ENCODE measurements at places on chromosomes 7 and 10.

GRCh38 chr7:41685684-41686083 lies 17.2 kb downstream of the INHBA start:
- no peak for DNase-seq

DNA sequence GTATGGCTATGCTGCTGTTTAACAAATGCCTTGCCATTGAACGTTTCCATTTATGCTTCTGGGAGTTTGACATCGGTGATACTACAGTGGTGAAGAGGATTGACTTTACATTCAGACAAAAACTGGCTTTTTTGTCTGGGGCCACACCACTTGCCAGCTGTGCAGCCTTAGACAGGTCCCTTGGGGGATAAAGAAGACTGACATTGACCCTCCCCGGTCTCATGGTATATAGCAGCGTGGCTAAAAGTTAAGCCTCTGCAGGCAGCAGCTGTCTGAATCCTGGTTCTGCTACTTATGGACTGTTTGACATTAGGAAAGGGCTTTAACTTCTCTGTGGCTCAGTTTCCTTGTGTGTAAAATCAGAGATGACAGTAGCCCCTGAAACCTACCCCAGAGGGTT lies 42.0 kb upstream of the PTF1A start:
- no peak for DNase-seq

DNA sequence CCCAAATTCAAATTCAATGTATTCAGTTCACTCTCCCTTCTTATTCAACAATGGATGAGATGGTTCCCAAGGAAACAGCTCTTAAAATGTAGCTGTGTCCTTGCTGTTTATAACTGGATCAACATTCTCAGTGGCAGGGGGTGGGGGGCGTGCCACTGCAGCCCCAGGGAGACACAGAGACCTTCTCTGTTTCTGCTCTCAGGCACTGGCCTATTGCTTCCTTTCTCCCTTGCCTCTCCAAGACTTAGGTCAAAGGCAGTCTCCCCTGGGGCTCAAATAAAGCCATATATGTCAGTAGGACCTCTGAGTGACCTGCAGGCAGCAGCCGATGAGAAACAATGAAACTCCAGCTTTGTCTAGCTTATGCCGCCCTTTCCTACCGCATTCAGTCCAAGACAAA lies 20.7 kb downstream of the VSTM4 start:
- DNase-seq: no peak

DNA sequence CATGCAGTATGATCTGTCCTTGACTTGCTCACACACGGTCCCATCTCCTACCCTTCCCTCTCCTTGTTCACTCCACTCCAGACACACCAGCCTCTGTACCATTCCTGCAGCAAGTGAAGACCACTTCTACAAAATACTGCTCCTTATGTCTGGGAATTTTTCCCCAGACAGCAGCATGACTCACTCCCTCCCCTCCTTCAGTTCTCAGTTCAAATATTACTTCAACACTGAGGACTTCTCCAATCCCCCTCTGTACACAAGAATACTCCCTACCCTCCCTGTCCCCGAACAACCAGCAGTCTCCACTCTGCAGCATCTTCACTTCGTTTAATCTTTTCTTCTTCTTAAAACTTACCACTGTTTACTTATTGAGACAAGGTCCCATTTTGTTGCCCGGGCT lies 474.0 kb downstream of the GPAM start:
- DNase-seq: no peak

DNA sequence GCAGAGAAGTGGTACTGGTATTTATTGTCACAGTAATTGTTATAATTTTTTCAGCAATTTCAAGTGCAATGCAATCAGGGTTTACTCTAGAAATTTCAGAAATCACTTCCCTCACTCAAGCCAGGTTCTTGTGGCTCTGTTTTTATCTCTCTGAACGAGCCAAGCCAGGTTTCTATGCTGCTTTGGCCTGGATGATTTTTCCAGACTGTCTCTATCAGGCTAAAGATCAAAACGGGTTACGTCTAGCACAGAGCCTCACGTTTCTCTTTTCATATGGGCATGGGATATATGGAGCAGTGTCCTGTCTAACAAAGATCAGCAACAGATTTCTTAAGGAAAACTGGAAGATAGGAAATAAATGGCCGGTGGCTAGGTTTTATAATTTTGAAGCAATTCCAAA lies 1105.3 kb downstream of the NRG3 start:
- no peak for DNase-seq

DNA sequence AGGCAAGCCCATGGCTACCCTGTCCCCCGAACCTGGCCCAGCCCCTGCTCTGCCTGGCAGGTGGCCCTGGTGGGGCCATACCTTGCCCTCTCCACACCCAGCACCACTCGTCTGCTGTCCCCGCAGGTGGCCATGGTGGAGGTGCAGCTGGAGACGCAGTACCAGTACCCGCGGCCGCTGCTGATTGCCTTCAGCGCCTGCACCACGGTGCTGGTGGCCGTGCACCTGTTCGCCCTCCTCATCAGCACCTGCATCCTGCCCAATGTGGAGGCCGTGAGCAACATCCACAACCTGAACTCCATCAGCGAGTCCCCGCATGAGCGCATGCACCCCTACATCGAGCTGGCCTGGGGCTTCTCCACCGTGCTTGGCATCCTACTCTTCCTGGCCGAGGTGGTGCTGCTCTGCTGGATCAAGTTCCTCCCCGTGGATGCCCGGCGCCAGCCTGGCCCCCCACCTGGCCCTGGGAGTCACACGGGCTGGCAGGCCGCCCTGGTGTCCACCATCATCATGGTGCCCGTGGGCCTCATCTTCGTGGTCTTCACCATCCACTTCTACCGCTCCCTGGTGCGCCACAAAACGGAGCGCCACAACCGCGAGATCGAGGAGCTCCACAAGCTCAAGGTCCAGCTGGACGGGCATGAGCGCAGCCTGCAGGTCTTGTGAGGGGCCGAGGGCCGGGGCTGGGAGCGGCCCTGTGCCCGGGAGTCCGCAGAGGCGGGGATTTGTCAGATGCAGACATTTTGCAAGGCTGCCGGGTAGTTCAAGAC lies 13.2 kb downstream of the ORAI2 start:
- no peak for DNase-seq

GRCh38 chr10:57579926-57580325 lies 687.8 kb downstream of the IPMK start:
- no peak for DNase-seq

GRCh38 chr7:21497072-21497471 lies 45.8 kb upstream of the DNAH11 start:
- DNase-seq: no peak

DNA sequence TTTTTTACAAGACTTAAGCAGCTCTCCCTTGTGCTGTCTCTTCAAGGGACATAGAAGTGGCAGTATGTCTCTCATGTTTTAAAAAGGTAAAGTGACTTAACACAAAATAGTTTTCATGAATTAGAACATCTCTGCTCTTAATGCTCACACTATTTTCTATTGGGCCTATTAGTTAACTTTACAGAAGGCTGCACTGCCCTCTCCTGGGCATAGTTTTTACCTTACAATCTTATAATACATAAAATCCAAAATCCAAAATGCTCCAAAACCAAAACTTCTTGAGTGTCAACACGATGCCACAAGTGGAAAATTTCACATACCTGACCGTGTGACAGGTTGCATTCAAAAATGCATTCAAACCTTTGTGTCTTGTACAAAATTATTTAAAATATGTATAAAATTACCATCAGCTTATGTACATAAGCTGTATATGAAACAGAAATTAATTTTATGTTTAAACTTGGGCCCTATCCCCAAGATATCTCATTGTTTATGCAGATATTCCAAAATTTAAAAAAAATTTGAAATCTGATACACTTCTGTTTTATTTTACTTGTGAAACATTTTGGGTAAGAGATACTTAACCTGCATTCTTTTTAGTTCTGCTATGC lies 25.8 kb downstream of the TES start:
- peak; percentile 35 for DNase-seq

DNA sequence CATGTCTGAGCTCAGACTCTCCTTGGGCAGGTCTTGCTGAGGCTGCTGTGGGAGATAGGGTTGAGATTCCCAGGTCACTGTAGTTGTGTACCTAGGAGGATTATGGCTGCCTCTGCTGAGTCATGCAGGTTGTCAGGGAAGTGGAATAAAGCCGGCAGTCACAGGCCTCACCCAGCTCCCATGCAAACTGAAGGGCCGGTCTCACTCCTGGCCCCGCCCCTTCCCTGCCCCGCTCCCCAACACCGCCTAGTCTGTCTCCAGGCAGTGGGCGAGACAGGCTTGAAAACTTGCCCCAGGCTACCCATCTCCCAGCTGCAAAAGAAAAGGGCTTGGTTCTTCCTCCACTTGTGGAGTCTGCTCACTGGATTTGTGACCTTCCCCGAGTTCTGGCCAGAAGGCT lies 41.6 kb upstream of the SDHAF3 start:
- DNase-seq: no peak

DNA sequence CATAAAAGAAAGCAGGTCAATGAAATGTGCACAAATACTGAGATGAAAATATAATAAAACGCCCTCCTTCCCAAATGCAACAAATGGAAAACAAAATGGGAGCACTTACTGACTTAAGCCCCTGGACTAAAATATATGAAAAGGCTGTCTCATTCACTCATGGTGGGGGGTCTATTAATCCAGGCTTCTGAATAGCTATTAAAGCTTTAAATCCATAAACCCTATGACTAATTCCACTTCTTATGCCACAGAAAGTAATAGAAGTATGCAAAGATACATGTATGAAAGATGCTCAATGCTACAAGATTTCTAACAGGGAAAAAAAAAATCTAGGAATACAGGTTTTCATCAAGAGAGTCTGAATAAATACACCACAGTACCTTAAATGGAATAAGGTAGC lies 20.5 kb downstream of the EIF3A start:
- DNase-seq: no peak

DNA sequence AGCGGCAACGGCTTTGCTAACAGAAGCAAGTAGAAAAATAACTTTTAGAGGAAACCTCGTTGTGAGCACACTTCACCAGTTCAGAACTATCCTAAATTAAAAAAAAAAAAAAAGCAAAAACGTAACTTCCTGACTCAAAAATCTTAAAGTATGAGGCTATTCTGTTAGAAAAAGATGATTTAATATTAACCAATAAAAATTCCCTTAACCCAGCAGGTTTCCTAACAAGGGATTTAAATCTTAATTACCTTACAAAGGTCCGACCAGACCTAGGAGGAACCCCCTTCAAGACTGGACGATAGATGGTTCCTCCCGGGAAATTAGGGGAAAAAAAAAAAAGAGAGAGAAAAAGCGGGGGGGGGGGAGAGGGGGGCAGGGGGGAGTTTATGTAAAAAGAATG lies 22.9 kb upstream of the CHST3 start:
- no peak for DNase-seq

- no peak for DNase-seq
Observed at GRCh38 chr7:149291781-149292461, 29.9 kb downstream of the ZNF783 start.

DNA sequence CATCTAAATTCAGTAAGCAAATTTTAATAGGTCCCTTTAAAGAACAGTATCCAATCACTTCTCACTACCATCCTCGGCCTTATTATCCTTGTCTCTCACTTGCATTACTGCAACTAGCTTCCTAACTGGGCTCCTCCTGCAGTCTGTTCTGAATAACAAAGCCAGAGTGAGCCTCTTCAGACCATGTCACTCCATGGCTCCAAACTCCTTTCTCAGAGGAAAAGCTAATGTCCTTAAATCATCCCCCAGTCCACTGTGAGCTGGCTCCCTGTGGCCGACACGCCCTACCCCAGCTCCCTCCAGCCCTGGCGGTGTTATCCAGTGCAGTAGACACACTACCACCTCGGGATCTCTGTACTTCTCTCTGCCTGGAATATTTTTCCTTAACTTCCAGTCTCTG lies 80.0 kb downstream of the EPC1 start:
- DNase-seq: no peak

GRCh38 chr7:87003872-87004798 lies 55.3 kb downstream of the ELAPOR2 start:
- DNase-seq: no peak

GRCh38 chr7:139748373-139748765 lies 29.4 kb downstream of the HIPK2 start:
- DNase-seq: no peak

GRCh38 chr10:90912854-90913479 lies 7.9 kb downstream of the ANKRD1 start:
- no peak for DNase-seq

DNA sequence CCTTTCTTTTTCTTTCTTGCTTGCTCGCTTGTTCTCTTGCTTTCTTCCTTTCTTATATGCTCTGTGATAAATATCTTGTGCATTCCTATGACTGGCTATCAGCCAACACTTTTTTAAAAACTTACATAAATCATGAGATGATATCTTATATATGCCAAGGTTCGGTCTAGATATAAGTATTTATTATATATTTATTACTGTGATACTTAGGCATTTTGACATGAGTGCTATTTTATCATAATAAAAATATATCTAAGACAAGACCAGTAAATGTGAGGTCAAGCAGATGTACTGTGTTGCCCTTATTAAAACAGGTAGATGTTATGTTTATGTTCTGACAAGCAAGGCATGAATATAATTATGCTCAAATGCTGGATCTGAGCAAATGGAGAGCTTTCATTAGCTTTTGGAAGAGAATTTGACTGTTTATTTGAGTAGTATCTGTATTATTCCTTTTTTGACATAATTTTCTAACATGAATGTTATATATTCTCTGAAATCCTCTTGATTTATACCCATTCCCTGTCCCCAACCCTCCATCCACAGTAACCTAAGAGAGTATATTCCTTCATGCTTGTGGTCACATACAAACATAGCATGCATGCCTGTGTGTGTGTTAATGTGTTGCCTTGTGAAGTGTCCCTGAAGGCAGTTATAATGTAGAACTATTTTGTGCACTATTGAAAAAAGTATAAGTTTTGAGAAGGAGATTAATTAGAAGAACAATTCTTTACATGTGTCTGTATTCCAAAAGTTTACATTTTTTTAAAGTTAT lies 158.0 kb downstream of the HDAC9 start:
- DNase-seq: no peak

DNA sequence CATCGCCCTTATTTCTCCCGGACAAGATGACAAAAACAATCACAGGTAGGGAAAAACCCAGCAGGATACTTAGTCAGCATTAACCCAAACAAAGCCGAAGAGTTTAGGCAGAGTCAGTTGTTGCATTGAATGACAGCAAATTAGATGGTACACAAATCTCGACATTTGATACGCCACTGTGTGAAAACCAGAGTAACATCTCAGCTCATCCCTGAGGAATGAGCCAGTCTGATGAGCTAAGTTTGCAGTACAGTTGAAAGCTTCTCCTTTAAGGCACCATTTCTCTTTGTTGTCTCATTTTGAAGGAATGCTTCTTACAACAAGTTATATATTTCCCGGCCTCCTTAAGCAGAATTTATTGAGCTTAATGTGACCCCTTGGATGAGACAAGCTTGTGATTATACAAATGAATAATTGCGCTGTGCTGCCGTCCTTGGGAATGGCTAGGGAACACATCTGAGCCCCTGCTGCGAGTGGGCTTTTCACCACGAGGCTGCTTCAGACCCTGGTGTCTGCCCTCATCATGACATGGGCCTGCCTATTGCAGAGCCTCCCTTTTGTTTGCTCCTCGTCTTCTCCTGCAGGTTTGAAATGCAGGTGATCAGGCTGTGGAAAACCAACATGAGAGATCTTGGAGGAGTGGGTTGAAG lies 137.3 kb downstream of the CELF2 start:
- DNase-seq: no peak

- DNase-seq: peak; percentile 47
Observed at GRCh38 chr7:18354108-18355085, 141.2 kb upstream of the HDAC9 start.

GRCh38 chr7:55591282-55591931 lies 19.1 kb upstream of the VOPP1 start:
- no peak for DNase-seq

Data from DMS79 treated with DMSO at 0.1 percent for 48 hours (cell line).